ENCODE measurements at places on chromosomes 1 and 21.
A peak's percentile ranks its signal among the peaks of the same experiment; 100 is the strongest.

DNA sequence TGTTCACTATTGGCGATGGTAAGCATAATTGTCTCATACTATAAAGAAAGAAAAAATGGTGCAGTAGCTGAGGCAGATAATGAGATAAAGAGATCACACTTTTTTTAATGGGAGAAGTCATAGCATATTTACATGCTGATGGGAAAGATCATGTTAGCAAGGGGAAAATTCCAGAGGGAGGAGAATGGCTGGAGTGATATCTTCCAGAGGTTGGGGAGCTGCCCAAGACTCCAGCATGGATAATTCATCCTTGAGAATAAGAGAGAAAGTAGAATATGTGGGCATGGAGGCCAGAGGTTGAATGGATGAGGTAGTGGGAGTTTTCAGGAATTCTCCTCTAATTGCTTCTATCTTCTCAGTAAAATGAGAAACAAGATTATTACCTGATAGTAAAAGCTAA lies 45.8 kb upstream of the RGS1 start:
- DNase-seq = no peak

DNA sequence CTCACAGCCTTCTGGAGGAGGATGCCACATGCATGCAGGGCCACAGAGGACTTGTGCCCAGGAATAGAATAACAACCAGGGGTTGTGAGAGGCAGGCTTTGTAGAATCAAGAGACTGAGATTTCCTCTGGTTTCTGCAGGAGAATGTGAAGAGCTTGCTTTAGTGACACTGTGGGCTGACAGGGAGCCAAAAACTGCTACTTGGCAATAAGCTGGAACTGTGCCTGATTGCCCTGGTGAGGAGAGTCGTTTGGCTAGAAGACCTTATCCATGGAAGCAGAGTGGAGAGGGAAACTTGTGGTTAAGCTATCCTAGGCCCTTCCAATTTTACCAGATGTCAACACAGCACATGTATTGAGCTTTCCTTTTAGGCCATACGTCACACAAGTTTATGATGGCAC lies 902.1 kb downstream of the MRPL39 start:
- no peak for DNase-seq

DNA sequence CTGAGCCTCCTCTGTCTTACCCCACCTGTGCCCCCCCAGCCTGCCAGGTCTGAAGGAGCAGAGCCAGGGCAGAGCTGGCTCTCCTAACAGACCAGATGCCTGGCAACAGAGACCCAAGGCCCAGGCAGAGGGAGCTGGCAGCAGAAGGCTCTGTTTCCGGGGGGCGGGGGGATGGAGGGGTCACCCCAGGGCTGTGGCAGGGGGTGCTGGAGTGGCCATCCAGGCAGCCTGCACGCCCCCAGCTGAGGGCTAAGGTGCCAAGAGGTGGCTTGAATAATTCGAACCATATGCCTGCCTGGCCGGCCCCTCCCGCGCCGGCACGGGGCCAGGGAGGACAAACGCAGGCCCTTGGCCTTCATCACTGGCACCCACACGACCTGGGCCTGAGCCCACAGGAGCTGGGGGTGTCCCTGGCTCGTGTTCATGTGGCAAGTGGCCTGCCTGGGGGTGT lies 16.0 kb upstream of the PLEKHG5 start:
- no peak for DNase-seq

GRCh38 chr1:116123837-116124533 lies 12.8 kb downstream of the MAB21L3 start:
- DNase-seq = no peak

DNA sequence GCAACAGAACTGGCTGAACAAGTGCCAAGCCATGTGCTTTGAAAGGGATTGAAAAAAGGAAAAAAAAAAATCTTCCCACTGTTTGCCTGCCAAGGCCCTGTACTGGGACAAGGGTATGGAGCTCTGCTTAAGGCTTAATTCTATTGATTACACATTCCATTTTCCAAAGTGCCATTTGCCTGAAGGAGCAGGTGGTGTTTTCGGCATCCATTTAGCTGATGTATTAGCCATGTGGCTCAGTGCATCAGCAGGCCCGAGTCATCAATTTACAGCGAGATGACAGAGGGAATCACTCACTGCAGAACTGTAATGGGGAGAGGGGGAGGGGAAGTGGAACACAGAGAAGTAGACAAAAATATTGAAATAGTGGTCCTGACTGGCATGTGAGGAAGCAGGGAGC lies 144.2 kb upstream of the BEND5 start:
- DNase-seq = no peak

DNA sequence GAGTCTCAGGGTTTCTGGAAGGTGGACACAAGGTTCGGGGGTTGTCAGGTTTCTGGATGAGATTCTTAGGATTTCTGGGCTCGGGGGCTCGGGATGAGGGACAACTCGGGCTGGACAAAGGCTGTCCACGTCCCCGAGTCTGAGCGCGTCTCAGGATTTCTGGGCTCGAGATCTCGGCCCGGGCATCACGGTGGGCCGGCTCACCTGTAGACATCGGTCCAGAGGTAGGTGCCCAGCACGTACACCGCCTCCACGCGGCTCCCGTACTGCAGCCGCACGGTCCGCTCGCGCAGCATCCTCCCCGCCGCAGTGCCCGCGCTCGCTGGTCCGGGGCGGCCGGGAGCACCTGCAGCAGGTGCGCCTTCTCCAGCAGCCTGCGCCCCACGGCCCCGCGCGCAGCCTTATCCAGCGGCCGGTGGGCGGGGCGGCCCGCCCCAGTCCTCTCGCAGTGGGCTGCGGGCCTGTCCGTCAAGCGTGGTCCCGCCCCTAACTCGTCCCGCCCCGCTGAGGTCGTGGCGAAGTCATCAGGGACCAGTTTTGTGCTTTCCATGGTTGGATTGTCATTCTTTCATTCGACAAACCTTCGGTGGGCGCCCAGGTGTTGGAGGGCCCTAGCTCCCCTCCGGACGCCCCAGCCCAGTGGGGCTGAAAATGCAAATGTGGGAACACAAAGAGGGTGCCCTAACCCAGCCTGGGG lies at the start of gene PADI2:
Gene PADI2 (minus strand): TSS at position 376 of the 697 bp plus-strand sequence. CDS start 80 bp downstream, at position 296.
- DNase-seq = no peak

GRCh38 chr1:112672009-112672408 lies 2.5 kb upstream of the MOV10 start:
- no peak for DNase-seq

- DNase-seq = peak; percentile 62
Measured at GRCh38 chr1:223845037-223845809, 524 bp downstream of the TP53BP2 start.

DNA sequence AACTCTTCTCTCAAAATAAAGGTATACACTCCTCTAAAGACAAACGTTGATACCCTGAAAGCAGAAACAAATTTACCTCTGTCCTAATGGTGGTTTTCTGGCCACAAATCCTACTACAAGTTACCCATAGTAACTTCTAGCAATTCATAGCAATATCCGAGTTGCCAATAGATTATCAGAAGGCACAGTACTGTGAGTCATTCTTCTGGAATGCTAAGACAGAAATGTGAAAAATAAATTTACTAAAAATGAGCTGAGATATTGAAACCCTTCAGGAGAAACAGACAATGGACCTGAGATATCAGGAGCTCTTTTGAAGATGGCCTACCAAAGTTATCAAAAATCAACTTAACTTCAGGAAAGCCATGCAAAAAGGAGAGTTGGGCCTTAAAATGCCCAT lies 715.0 kb upstream of the ADAMTS5 start:
- DNase-seq = no peak
